ENCODE measurements at places on chromosomes 7 and 10.

DNA sequence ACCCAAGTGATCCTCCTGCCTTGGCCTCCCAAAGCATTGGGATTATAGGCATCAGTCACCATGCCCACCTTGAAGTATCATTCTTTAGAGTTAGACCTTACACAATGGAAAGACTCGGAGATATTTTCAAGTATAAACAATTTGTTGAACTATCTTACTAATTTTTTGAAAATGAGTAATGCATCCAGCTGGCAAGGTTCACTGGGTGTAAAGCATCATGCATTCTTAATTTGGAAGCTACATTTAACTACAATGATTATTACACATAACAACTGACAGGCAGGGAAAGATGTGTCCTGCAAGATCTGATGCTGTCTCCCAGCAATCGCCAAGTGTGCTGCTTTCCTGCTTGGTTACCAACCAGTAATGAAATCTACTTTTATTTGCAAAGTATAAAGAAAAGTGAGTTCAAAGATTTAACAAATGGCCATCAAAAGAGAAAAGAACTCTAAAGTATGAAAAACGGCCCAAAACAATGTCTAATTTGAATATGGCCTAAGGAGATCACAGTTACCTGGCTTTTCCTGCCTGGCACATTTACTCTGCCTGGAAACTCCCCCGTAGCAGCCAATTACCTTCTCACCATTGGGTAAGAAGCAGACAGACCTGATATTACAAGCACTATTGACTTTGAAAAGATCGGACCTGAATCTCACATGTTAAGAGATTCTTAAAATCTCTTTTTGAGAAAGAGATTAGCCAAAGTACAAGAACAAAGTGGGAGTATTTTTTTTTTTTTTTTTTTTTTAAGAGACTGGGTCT lies 59.3 kb upstream of the NMT2 start:
- no peak for DNase-seq

DNA sequence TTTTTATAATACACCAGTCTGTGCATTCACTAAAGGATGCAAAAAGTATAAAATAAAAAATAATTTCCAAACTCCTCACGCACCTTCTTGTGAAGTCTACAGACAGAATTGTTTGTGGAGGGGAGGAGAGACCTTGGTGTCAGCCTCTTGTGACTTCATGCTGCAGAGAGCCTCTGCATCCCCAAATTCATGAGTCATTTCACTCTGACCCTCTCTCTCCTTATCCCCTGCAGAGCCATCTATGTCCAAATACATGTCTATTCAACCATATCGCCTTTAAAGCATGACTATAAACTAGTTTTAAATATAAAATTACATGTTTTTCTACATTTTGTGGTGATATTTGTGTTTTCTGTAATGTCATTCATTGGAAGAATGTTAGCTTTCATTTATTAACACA lies 6.0 kb downstream of the CREB5 start:
- DNase-seq: no peak

DNA sequence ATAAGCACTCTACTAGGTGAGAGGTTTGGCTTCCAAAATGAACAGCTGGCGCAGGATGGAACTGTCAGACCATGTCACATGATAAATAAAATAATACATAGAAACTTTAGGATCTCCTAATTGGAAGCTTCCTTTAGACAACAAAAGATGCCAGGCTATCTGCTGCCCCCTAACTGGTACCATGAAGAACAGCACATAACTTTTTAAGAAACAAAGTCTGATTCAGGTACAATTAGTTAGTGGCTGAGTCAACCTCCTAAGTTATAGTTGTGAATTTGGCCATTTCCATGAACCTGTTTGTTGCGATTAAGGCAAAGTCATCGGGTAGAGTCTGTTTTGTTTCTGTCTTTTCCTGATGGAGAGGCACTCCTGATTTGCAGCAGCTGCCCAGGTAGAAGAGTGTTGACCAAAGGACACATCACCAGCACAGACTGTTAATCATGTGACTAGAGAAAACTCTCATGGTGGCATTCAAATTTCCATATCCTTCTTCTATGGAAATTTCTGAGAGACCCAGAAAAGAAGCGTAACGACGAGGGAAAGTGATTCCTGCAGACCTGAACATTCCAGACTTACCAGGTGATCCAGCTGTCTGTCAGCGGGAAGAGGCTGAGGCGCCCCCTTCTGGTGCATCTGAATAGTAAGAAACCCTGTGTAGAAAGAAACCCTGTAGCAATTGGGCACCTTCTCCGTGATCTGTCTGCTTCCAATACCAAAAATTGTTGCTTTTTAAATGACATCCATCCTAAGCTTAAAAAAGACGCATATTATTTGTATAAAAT lies 8.6 kb upstream of the INHBA start:
- peak; percentile 68 for DNase-seq

GRCh38 chr7:45980181-45980905 lies 59.3 kb upstream of the IGFBP3 start:
- peak; percentile 76 for DNase-seq

DNA sequence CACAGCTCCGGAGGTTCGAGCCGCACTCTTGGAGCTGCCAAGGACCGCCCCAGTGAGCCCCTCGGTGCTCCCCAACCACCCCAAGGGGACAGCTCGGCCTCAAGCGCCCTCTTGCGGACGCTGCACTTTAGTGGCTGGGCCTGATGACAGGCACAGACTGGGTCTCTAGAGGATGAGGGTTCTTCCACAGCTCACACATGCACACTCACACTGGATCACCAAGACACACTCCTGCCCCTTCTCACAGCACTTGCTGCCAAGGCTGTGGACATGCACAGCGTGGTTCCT lies 2.1 kb downstream of the RET start:
- DNase-seq: no peak

DNA sequence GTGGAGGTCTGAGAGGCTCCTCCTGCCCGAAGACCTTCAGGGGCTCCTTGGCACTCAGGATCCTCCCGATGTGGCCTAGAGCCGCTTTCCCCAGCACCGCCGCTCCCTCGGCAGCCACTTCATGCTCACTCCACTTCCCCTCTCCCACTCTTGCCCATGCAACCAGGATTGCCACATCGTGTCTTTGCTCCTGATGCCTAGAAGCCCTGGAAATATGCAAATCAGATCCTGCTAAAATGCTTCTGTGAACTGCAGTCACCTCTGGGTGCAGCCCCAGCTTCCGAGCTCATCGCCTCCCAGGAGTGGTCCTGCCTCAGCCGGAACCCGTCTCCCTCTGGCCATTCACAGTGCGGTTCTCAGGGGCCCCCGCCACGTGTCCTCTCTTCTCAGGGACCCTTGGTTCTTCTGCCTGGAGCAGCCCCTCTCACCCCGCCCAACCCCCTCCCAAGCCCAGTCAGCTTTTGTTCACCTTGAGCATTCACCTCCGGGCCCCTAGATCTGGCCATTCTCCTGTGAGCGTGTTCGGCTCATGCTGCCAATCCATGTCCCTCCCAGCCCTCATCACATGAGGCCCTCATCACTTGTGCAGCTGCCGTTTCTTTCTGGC lies 175.5 kb downstream of the ADARB2 start:
- no peak for DNase-seq

- DNase-seq: no peak
Measured at GRCh38 chr7:132307465-132307864, 268.8 kb downstream of the PLXNA4 start.

DNA sequence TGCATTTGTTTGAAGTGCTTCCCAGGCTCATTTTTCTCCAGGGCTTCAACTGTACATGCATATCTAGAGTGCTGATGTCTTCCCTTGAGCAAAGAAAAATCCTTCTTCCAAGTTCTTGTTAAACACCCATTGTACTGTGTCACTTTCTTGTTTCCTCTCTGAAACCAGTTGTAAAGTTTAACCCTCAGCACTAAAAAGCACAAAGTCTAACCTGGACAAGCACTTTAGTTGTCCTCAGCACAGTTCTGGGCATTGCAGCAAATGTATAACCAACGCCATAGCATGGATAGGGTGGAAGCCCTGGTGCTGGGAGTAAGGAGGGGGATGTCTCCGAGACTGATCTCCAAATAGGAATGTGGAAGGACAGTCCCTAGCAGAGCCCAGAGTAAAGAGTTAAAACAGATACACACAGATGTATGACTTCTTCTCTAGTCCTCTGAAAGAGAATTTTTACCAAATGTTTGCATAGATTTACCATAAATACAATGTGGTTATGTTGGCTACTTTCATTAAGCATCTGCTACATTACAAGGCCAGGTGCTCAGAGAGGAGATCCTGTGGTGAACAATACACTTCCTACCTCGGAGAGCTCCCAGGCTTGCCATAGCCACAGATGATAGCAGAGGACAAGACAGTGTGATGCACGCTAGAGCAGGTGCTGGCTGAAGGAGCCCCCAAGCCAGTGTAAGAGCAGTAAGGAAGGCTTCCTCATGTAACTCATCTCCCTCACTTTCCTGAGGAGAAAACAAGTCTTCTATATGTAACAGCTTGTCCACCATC lies 57.0 kb downstream of the DNAJC12 start:
- no peak for DNase-seq

GRCh38 chr10:105063796-105064195 lies 422.7 kb downstream of the SORCS3 start:
- peak; percentile 83 for DNase-seq

- DNase-seq: no peak
Measured at GRCh38 chr7:43010061-43010460, 77.9 kb downstream of the MRPL32 start.

DNA sequence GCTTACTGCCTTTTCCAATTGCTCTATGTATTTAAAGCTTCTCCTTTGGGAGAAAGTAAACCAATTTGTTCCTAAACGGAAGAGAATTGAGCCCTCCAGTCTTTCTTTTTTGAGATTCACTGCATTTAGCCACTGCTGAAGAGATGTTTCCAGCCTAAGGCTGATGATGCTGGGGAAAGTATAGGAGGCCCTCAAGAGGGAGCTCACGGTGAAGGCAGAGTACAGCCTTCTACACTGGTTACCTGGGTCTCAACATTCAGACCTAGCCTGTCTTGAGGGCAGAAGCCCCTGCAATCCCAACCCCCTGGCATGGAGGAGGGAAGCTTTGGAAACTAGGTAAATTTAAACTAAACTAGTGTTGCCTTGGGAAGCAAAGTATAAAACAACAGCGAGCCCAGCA lies 316.7 kb upstream of the TPK1 start:
- no peak for DNase-seq

GRCh38 chr10:62548686-62549085 lies 174.5 kb downstream of the ZNF365 start:
- DNase-seq: no peak

- DNase-seq: peak; percentile 40
Measured at GRCh38 chr10:11181978-11182377, 164.3 kb downstream of the CELF2 start.

- no peak for DNase-seq
Measured at GRCh38 chr10:12656518-12657142, 307.3 kb downstream of the CAMK1D start.

DNA sequence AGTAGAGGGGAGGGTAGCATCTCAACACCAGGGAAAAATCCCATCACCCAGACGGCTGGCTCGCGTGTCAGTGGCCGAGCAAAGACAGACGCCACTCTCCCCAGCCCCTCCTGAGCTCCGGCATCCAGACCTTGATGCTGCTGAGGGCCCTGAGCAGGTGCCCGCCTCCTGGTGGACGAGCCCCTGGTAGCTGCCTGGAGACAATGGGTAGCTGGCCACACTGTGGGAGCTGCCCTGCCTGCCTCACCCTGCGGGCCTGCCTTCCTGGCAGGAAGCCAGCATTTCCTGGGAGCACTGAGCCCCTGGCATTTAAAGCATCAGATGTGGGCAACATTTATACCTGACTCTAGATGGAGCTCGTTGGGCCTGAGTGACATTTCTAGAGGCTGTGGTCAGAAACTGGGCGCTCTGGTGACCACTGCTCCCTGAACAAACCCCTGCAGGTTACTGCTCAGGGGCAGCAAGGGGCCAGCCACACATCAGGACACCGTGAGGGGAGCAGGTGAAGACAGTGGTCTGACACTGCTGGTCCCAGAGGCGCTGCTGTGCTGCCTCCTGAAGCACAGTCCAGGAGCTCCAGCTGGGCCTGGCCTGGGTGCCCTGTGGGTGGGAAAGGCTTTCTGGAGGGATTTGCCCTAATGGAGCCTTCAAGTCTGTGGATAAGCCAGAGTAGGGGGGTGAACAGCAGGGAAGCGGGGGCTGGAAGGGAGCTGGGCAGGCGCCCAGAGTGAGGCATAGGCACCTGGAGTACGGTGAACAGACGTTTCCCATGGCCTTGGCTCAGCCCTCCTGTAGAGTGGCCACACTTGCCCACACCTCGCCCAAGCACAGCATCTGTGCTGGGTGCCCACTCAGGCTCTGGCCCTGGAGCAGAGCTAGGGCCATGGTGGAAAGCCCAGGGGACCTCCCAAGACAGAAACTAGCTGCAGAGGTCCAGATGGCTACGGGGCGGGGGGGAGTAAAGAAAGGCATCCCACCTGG lies 138.7 kb downstream of the MAPK8 start:
- DNase-seq: peak; percentile 57

DNA sequence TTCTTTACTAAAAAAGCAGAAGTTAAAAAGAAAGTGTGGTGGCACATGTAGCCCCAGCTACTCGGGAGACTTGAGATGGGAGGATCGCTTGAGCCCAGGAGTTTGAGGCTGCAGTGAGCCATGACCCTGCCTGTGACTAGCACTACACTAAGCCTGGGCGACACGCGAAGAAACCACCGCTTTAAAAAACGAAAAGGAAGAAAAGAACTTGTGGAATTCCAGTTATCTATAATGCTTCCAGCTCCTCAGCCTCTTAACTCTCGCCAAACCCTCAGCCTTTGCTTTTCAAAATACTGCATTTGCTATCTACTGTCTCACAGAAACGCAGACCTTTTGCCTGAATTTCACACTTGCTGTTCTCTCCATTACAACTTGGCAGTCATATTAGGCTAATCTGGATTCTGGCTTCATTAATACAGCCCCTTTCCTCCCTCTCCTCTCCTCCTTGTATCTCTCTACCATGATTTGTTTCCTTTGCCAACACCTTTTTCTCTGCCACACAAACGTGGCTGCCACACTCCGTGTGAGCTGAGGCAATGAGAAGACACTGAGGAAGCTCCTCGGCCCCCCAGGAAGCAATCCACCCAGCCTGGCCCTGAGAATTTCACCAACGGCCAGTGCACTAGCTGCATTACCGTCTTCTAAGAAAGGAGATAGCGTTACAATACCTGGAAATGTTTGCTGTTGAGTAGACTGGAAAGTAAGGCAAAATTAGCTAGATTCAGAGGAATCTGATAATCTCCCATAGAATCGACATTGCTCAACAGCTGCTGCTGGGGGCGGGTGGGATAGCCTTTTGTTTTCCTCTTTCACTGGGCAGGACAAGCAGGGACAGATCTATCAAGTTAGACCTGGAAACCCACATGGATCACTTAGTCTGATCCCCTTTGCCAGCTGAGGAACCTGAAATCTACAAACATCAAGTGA lies 37.2 kb downstream of the CALML5 start:
- DNase-seq: peak; percentile 75

GRCh38 chr7:8221567-8221966 lies 40.4 kb downstream of the ICA1 start:
- DNase-seq: no peak

Data from islet precursor cell (in vitro differentiated cells).